ENCODE measurements at places on chromosomes 3 and 15. TPM values are rescaled to one million over a fixed set of nuclear protein-coding genes. Genes with fewer than 3 reads are reported as not detected.

Gene RBP2
- not detected for total RNA-seq

Gene RTP1
- total RNA-seq = not detected

Gene TGM4
- 0.46 TPM for total RNA-seq

Gene ACKR4
- not detected for total RNA-seq

Gene TRIM42
- not detected for total RNA-seq

Gene C15orf61
- total RNA-seq = 5.6 TPM

Gene ASB14
- not detected for total RNA-seq

Gene SI
- total RNA-seq = not detected

Gene MINAR1
- total RNA-seq = 0.62 TPM

Gene P2RY13
- total RNA-seq = not detected

Gene PLIN1
- total RNA-seq = 0.44 TPM

Gene DNASE1L3
- total RNA-seq = not detected
